Mammary microvascular endothelial cell (primary cell): ENCODE measurements at places on chromosomes 1 and 21. TPM values are rescaled to one million over a fixed set of nuclear protein-coding genes. Genes with fewer than 3 reads are reported as not detected.

CGN gene
- 0.13 and 1.5 TPM in 2 replicates for total RNA-seq

A3GALT2 gene
- not detected in 2 replicates for total RNA-seq

UMODL1 gene
- not detected in 2 replicates for total RNA-seq

REN gene
- total RNA-seq = 0.39 and 0.40 TPM in 2 replicates

LCE2B gene
- total RNA-seq = not detected in 2 replicates

KRTAP10-7 gene
- not detected in 2 replicates for total RNA-seq

JAM2 gene
- total RNA-seq = 0.53 and 0.79 TPM in 2 replicates

PLA2G2C gene
- total RNA-seq = not detected in 2 replicates
